Smooth muscle cell of bladder (primary cell): ENCODE measurements at places on chromosomes 7 and 10. TPM values are rescaled to one million over a fixed set of nuclear protein-coding genes. Genes with fewer than 3 reads are reported as not detected.

Gene TMEM130
- total RNA-seq = 0.09 and 0.14 TPM in 2 replicates

Gene DEPP1
- total RNA-seq = 9.4 and 22.6 TPM in 2 replicates

Gene CPA2
- not detected in 2 replicates for total RNA-seq

Gene CCL26
- total RNA-seq = 4.8 and 6.2 TPM in 2 replicates

Gene WEE2
- total RNA-seq = not detected in 2 replicates

Gene MRPS33
- 47.8 and 50.2 TPM in 2 replicates for total RNA-seq

Gene CLDN4
- total RNA-seq = 0.14 and 1.5 TPM in 2 replicates

Gene SPDYE3
- not detected in 2 replicates for total RNA-seq

Gene SYCE1
- total RNA-seq = not detected in 2 replicates

Gene ELFN1
- 1.1 and 2.1 TPM in 2 replicates for total RNA-seq

Gene UTF1
- not detected in 2 replicates for total RNA-seq

Gene HSPA14
- 10.4 and 11.9 TPM in 2 replicates for total RNA-seq
